Activated naive CD8-positive, alpha-beta T cell treated with anti-CD3 and anti-CD28 coated beads, Interleukin-2, amount 50 U/mL, for 24 hours (primary cell): ENCODE measurements at places on chromosomes 6 and 20.

GRCh38 chr6:38034274-38034914 lies 214.9 kb downstream of the ZFAND3 start:
- H3K27ac ChIP-seq = no peak overlapping the region
- peaks cover 37% of the 10 kb centered on the region for H3K4me1 ChIP-seq
- no peak overlapping the region for H3K4me3 ChIP-seq
- peaks cover 3% of the 10 kb centered on the region for H3K36me3 ChIP-seq

DNA sequence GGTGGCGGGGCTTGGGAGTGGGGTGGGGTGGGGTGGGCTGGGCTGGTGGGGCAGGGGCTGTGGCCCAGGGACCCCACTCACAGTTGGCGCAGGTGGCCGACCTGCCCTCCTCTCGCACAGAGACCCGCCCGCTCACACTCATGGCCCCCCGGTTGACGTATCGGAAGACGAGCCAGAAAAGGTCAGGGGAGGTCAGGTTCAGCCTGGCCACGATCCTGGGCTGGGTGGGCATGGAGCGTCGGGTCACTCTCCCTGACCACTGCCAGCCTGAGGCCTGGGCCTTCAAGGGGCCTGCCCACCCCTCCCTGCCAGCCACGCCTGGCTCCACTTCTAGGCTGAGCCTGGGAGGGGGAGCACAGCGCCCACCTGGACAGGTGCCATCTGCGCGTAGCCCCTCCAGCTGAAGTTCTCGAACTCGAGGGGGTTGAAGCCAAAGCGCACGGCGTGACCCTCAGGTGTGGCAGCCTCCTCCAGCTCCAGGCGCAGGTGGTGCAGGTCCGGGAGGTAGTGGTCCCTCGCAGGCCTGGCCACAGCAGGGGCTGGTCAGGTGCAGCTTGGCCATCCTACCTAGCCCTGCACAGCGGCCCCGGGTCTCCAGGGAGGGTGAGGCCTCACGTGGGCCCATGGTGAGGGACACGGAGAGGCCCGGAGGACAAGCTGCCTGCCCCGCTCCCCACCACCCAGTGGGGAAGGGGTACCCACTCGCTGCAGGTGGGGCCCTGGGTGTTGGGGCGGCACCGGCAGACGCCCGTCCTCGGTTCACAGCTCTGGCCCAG lies 31.2 kb downstream of the ADRM1 start:
- no peak overlapping the region for H3K27ac ChIP-seq
- no peak overlapping the region for H3K4me3 ChIP-seq

- no peak overlapping the region for H3K27ac ChIP-seq
- H3K4me3 ChIP-seq = no peak overlapping the region
- no peak for DNase-seq
- no peaks in the 10 kb centered on the region for H3K36me3 ChIP-seq
- no peaks in the 10 kb centered on the region for H3K4me1 ChIP-seq
Measured at GRCh38 chr6:51737580-51738360, 349.6 kb downstream of the PKHD1 start.

DNA sequence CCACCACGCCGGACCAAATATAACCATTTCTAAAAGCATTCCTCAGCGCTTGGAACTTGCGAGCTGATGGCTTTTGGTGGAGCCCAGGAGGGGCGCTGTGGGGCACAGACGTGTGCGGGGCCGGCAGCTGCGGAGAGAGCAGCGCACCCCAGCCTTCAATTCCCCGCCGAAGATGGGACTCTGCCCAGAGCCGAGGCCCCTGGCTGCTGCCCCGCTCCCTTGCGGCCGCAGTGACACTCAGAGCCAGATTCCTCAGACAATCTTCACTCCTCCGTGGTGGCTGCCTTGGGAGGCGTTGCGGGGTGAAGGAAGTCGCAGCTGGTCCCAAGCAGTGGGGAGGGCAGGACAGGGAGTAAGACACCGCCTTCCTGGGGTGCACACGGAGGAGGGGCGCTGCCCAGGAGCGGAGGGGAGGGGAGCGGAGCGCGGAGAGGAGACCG lies 87.7 kb downstream of the TMEM242 start:
- H3K36me3 ChIP-seq = no peaks in the 10 kb centered on the region
- peaks cover 15% of the 10 kb centered on the region for H3K4me1 ChIP-seq
- peaks cover 61% of the 10 kb centered on the region for H3K27me3 ChIP-seq
- peak; percentile 62 for DNase-seq
- peak overlapping the region; percentile 84 for H3K4me3 ChIP-seq
- H3K27ac ChIP-seq = no peak overlapping the region

- DNase-seq = peak; percentile 7
- H3K27me3 ChIP-seq = peaks cover 9% of the 10 kb centered on the region
- H3K4me3 ChIP-seq = peak overlapping the region; percentile 19
- peaks cover 24% of the 10 kb centered on the region for H3K4me1 ChIP-seq
- peak overlapping the region; percentile 35 for H3K27ac ChIP-seq
- no peaks in the 10 kb centered on the region for H3K36me3 ChIP-seq
Measured at GRCh38 chr6:146913842-146914488, 290.3 kb upstream of the STXBP5 start.

DNA sequence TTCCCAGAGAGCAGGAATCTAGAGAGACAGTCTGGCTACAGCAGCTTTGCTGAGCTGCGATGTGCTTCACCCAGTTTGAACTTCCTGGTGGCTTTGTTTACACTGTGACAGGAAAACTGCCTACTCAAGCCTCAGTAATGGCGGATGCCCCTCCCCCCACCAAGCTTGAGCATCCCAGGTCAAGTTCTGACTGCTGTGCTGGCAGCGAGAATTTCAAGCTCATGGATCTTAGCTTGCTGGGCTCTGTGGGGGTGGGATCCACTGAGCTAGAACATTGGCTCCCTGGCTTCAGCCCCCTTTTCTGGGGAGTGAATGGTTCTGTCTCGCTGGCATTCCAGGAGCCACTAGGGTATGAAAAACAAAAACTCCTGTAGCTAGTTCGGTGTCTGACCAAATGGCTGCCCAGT lies 91.0 kb upstream of the ESR1 start:
- H3K4me1 ChIP-seq = peaks cover 5% of the 10 kb centered on the region
- peaks cover 16% of the 10 kb centered on the region for H3K27me3 ChIP-seq
- no peak for DNase-seq
- no peak overlapping the region for H3K27ac ChIP-seq
- H3K4me3 ChIP-seq = no peak overlapping the region

DNA sequence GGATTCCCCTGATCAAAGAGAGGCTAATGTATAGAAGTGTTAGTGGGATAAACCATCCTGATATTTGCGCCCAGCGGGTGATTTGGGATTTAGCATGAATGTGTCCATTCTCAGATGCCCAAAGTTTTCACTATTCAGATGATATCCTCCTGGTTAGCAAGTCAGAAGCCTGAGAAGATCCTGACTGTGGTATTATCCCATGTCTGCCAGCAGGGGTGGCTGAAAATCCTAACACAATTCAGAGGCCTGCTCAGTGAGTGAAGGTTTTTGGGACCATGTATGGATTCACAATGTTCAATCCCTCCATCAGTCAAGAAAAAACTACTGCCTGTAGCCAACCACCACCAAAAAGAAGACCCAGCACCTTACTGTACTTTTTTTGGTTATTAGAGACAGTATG lies 34.1 kb upstream of the SPACA1 start:
- no peaks in the 10 kb centered on the region for H3K27me3 ChIP-seq
- DNase-seq = no peak
- peak overlapping the region; percentile 47 for H3K27ac ChIP-seq
- no peaks in the 10 kb centered on the region for H3K36me3 ChIP-seq

DNA sequence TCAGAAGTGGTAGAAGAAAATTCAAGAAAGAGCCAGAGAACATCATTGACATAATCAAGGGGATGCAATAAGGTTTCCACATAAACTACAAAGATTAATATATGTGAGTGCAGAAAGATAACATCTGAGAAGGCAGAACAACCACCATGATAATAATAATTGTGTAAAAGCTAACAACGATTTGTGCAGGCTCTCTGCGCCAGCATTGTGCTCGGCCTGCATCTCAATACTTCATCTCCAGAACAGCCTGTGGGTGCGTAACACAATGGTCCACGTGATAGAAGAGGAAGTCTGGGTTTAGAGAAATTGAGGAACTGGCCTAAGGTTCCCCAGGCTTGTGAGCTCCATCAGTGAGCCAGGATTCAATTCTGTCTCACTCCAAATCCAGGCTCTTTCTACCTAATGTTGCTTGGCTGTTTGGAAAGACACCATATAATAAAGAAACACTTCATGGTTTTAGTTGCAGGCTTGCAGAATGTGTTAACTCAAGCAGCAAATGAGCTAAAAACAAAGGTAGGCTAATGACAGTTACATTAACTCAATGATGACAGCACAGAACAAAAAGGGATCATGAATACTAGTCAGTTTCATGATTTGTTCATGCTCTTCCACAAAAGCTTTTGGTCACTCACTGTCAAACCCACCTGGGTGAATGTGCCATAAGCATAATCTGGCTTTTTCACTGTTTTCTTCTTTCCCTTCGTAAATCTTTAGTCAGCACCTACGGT lies 71.2 kb downstream of the LY86 start:
- no peaks in the 10 kb centered on the region for H3K27me3 ChIP-seq
- H3K36me3 ChIP-seq = peaks cover 8% of the 10 kb centered on the region
- no peak overlapping the region for H3K4me3 ChIP-seq
- no peak for DNase-seq

- peak within 1 kb of the TSS; percentile 70 for H3K4me3 ChIP-seq
- peak; percentile 44 for DNase-seq
- H3K4me1 ChIP-seq = peaks cover 22% of the 10 kb centered on the region
- H3K27me3 ChIP-seq = peaks cover 62% of the 10 kb centered on the region
- no peaks in the 10 kb centered on the region for H3K36me3 ChIP-seq
Measured at GRCh38 chr6:106974336-106974998, at the start of gene CD24. Gene CD24 (minus strand): TSS chr6:106974729. CDS start chr6:106974646, 83 bp downstream.

GRCh38 chr6:22350109-22350508 lies 53.3 kb upstream of the PRL start:
- H3K4me3 ChIP-seq = no peak overlapping the region
- H3K36me3 ChIP-seq = no peaks in the 10 kb centered on the region
- DNase-seq = no peak
- H3K27ac ChIP-seq = no peak overlapping the region
- no peaks in the 10 kb centered on the region for H3K27me3 ChIP-seq
- H3K4me1 ChIP-seq = no peaks in the 10 kb centered on the region
